Stimulated activated CD4-positive, alpha-beta T cell treated with anti-CD3 and anti-CD28 coated beads, Interleukin-2, amount 100 ng/mL, for 24 hours (primary cell): ENCODE measurements at places on chromosomes 4 and X.

DNA sequence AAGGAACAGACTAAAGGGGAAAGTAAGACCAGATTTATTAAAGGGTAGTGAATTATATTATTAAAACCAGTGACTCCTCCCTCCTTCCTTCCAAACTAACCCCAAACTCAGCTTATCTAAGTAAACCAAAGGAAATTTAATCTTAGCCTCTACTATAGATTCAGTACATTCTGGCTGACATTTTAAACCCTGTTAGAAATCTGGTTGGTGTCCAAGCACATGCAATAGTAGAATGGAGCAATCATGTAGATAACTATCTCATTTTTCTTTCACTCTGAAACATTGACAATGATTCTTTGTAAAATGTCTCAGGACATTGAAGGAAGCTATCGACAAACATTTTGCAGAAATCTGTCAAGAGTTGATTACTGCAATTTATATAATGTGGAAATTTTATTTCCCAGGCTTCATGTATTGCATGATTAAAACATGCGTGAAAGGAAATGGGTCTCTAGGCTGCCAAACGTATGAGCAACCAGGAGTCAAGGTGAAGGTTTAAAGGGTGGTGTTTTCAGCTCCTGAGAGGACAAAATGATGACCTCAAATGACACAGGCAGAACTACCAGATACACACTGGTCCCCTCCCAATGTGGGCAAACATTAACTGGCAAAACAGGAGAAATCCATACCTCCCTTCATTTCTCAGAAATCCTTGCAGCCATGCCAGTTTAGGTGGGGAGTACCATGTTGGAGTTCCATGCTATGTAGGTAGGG, 58.2 kb upstream of the RBM47 start:
- DNase-seq, result no peak

GRCh38 chr4:68361146-68361589, 11.3 kb upstream of the YTHDC1 start:
- DNase-seq, result no peak

DNA sequence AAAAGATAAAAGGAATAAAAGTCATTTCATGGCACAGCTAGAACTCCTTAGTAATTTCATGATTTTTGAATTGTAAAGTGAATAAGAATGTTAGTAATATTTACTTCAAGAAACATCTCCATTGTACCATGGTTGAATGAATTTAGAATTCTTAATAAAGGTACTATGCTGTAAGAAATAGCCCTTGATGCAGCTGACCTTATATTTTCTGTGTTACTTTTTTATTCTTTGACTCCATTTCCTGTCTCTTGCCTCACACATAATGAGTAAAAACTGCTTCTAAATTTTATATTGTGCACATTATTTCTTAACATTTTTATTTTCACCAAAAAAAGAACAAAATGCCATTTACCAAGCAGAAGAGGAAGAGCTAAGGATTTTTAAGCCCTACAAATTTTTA, 81.9 kb upstream of the PDHA2 start:
- no peak for DNase-seq

DNA sequence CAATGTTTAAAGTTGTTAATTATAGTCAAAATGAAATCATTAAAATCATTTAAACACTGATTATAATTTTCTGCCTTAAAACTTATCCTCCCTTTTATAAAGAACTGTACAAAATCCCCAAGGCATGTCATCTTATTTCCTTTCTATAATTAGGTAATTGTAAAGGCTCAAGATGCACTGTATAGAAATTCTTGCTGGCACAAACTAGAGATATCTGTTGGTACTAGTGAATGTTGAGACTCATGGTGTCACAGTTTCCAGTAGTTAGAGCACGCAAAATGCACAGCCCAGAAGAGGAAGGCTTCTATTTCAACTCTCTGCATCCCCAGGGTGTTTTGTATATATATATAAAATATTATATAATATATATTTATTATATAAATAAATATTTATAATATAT, 22.7 kb upstream of the PLA2G12A start:
- DNase-seq, result no peak

- DNase-seq, result no peak
These were observed 29.0 kb upstream of the UBE2K start for GRCh38 chr4:39668887-39669286.

DNA sequence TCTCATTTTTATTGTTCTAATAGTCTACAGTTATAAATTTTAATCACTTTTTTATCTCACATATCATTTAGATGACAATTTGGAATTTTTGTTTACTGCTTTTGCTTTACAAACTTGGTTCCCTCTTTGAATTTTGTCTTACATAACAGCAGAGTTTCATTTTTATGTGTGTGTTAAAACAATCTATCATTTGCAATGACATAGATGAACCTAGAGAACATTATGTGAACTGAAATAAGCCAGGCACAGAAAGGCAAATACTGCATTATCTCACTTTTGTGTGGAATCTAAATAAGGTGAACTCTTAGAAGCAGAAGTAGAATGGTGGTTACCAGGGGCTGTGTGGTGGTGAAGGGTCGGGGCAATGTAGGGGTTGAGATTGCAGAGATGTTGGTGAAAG, 170.7 kb downstream of the GASK1B start:
- no peak for DNase-seq

- no peak for DNase-seq
These were observed 131.8 kb downstream of the OR13H1 start for GRCh38 chrX:131675596-131676194.

DNA sequence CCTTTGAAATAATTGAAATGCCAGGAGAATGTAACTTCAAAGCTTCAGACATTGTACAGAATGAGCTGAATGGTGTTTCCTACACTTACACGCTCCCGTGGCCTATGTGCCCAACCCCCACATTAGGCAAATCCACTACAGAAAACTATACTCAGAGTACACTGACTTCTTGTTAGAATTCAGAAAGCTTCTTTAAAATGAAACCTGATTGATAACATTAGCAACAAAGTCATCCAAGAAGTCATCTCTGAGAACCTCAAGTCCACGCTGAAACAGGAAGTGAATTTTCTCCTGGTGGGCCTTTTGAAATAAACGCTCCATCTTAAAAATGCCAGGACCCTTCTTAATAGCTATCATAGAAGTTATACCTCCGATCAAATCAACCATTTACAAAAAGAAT, 136.3 kb downstream of the TSPAN5 start:
- DNase-seq, result no peak

GRCh38 chr4:184824081-184824775, 1.5 kb downstream of the ACSL1 start:
- DNase-seq, result no peak

DNA sequence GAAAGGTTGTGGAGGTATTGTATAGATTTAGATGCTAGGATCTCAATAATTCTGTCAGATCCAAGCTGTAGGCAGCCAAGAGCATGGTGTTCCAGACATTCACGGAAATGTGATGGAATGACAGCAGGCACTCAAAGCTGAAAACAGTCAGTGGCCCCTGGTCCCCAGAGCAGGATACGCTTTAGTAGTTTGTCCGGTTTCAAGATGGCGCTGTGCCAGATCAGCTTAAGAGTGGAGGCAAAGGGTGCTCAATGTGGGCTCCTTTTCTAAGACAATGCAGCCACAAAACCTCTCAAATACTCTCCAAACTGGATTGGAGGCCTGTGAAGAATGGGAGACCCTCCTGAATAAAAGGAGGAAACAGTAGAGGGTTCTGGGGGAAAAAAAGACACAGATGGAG, 291.2 kb upstream of the HS3ST1 start:
- DNase-seq, result no peak

DNA sequence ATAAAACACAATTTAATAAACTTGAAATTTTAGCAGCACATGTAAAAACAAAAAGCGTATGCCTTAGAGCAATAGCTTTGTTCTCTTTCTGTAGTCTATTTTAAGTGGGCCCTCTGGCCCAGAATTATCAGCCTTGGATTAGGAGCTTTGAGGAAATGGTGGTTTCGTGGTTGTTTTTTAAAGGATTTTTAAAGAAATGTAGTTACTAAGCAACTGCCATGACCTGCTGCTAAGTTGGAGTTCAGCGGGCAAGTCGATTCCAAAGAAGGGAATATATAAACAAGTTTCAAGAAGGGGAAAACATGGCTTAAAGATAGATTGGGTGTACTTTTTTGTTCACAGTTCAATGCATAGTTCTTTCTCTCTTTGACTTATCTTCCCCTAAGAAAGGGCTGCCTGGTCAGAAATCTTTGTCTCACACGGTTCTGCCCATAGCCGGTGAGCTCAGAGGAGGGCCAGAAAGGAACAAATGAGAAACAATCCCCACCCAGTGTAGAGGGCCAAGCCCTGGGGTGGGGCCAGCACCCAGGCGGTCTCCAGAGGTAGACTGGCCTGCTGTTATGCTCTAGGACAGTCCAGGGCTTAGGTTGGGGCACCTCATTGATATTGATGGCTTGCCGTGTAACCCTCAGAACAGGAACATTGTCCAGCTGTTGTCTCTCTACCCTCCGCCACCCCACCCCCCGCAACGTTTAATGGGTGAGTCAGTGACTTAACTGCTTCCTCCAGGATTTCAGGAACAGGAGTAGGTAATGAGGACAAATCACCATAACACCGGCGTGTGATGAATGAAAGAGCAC, 32.5 kb downstream of the DLG3 start:
- DNase-seq, result no peak

GRCh38 chr4:116668190-116668589, 417.2 kb downstream of the TRAM1L1 start:
- DNase-seq, result no peak

DNA sequence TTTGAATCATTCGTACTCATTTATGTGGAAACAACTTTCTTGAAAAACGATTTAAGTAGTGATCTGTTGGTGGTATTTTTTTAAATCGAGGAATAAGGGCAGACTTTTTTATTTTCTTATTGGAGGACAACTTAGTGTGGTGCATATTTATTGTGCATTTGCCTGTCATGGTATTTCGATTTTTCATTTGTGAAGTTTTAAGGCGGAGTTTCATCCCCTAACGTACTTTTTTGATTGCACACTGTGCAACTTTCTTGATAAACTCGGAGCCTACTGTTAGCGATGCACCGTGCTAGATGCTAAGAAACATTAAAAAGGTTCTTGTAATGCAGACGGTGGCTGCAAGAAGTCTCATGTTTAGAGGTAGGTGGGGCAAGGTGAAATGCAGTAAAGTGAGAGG, 1.4 kb downstream of the ZFX start:
- DNase-seq, result no peak

- DNase-seq, result no peak
These were observed 50.8 kb downstream of the HTRA3 start for GRCh38 chr4:8320386-8320750.

DNA sequence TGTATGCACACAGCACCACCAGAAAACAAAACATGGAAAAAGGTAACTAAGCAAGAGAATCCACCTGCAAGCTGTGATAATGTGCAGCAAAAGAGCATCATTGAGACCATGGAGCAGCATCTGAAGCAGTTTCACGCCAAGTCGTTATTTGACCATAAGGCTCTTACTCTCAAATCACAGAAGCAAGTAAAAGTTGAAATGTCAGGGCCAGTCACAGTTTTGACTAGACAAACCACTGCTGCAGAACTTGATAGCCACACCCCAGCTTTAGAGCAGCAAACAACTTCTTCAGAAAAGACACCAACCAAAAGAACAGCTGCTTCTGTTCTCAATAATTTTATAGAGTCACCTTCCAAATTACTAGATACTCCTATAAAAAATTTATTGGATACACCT, 90.2 kb downstream of the TET2 start:
- no peak for DNase-seq

GRCh38 chr4:139913398-139913990, 240.5 kb downstream of the MAML3 start:
- no peak for DNase-seq

DNA sequence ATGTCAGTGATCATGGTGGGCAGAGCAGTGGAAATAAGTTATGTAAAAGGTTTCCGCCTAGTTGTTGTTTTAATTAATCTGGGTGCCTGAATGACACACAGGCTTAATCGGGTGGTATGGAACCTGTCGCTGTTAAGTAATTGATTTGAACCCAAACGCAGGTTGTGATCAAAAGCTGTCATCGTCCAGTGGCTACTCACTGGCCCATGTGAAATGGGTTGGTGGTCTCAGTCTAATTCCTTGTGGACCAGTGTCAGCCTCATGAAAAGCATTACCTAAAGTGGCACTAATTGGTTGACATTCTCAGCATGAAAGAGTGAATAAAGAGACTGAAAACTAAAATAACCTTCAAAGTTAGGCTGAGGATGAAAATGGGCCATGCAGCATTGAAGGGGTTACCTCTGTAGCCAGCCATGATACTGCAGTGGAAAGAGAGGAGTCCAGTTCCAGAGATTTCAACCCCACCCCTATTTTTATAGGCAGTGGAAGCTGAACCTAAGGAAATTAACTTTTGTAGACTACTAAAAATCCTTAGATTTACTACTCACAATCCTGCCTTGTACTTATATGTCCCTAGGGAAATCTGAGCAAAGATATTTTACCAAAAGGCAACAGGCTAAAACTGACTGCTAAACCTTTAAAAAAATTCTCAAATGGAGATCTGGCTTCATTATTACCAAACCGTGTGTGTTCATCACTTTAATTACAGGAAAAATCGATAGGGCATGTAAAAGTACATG, 251.7 kb upstream of the TENM3 start:
- DNase-seq, result no peak
